ENCODE measurements at places on chromosomes 12 and 14.

- DNase-seq: no peak
These were observed 126.8 kb downstream of the TMTC1 start for GRCh38 chr12:29656762-29657538.

DNA sequence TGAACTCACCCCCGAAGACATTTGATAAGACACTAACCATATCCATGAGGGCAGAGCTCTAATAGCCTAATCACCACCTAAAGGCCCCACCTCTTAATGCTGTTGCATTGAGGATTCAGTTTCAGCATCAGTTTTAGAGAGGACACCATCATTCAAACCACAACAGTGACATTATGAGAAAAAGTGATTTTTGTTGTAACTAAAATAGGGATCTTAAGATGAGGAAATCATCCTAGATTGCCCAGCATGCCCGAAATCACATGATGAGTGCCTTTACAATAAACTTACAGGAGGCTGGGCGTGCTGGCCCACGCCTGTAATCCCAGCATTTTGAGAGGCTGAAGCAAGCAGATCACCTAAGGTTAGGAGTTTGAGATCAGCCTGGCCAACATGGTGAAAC is 9.7 kb upstream of the GLT1D1 start:
- no peak for DNase-seq

GRCh38 chr12:30197392-30198057 is 413.8 kb upstream of the TMTC1 start:
- DNase-seq: no peak

GRCh38 chr14:89406941-89407340 is 10.1 kb downstream of the FOXN3 start:
- DNase-seq: no peak

- DNase-seq: no peak
These were observed 74.0 kb upstream of the CDKN3 start for GRCh38 chr14:54322701-54323337.

DNA sequence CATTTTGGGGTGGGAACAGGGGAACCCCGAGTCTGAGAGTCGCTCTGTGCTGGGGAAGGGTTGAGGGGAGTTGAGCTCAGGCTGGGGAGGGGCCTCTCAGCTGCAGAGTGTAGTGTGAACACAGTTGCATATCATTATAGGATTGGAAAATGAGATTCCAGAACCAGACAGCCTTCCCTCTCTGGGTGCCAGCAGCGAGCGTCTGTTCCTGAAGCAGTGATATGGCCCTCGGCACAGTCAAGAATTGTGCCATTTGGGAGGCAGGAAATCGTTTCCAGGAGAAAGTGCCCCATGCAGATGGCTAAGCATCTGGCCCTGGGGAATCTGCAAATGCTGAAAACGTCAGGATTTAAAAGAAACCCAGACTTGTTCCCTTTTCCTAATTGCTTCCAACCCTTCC is 70.4 kb upstream of the SFSWAP start:
- DNase-seq: no peak

- DNase-seq: no peak
These were observed 3.9 kb upstream of the SMARCD1 start for GRCh38 chr12:50081096-50081808.

- DNase-seq: no peak
These were observed 3.5 kb downstream of the LMO3 start for GRCh38 chr12:16602412-16602811.

- no peak for DNase-seq
These were observed 52.5 kb downstream of the NTF3 start for GRCh38 chr12:5484426-5484825.

GRCh38 chr12:115763376-115763775 is 514.1 kb downstream of the MED13L start:
- no peak for DNase-seq

GRCh38 chr14:104685216-104685997 is 4.0 kb upstream of the INF2 start:
- peak; percentile 30 for DNase-seq

DNA sequence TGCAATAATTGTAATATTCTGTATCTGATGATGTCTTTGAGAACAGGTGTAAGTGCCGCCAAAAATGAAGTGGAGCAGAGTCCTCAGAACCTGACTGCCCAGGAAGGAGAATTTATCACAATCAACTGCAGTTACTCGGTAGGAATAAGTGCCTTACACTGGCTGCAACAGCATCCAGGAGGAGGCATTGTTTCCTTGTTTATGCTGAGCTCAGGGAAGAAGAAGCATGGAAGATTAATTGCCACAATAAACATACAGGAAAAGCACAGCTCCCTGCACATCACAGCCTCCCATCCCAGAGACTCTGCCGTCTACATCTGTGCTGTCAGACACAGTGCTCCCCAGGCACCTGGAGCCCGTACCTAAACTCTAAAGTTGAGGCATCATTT is 268.7 kb downstream of the DAD1 start:
- DNase-seq: no peak

GRCh38 chr12:76786986-76787385 is 23.1 kb downstream of the ZDHHC17 start:
- no peak for DNase-seq

DNA sequence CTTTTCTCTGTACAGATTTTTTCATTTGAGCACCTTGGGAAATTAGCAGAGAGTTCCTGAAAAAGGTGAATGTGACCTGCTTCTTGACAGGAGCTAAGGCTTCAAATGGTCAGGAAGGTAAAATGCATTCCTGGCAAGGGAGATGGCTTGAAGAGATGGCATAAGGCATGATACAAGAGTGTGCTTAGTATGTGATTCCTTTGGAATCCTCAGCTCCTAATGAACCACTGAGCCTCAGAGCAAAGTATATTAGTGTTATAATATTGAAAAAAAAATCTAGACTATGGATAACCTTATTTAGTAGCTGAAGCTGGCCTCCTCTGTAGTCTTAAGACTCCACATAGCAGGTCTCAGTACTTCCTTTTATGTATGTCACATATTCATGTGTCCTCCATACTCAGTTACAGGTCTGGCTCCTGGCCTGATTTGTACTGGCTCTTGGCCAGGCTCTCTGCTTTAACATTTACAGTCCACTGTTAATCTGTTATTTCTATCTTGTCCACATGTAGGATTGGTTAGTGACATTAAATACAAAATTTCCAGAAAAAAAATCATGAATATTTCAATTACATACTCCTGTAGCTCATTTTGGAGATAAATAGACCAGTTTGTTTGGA is 17.9 kb downstream of the TOGARAM1 start:
- no peak for DNase-seq

GRCh38 chr12:3636328-3636727 is 116.6 kb downstream of the CRACR2A start:
- no peak for DNase-seq

- no peak for DNase-seq
These were observed 3.5 kb downstream of the RPS6KL1 start for GRCh38 chr14:74919421-74920165.

GRCh38 chr12:1059162-1059561 is 68.1 kb downstream of the ERC1 start:
- no peak for DNase-seq

GRCh38 chr12:40557980-40558379 is 134.3 kb upstream of the CNTN1 start:
- DNase-seq: no peak

DNA sequence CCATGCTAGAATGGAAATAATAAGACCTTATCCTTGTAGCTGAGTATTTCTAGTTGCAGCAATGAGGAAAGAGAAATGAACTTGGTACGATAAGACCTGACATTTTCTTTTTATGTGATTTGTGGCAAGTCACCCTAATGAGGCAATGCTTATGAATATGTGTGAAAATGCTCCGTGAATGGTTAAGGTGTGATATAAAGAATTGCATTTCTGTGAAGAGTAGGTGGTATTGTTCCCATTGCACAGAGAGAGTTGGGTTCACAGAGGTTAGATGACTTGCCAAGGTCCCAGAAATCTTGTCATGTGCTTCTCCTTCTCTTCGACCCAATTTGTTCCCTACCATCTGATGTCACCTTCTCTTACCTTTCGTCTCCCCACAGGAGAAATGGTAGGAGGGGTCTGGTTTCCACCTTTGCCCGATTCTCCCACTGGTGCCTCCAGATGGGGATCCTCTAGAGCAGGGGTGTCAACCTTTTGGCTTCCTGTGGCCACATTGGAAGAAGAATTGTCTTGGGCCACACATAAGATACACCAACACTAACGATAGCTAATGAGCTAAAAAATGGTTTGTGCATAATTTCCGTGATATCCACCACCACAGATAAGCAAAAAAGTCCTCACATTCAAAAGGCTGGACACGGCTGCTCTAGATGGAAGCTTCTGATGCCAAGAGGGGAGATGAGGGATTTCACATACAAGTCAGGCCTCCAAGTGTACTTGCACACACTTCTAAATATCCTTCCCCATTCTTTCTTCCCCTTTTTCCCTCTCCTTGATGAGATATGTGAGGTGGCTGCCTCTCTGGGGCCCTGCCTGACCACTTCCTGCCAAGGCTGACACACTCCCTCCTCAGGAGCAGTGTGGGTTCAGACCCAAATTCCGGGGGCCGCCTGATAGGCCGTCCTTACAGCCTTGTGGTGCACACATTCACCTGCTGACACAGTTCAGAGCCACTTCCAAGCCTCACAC is 96.1 kb downstream of the PLXNC1 start:
- DNase-seq: peak; percentile 65

DNA sequence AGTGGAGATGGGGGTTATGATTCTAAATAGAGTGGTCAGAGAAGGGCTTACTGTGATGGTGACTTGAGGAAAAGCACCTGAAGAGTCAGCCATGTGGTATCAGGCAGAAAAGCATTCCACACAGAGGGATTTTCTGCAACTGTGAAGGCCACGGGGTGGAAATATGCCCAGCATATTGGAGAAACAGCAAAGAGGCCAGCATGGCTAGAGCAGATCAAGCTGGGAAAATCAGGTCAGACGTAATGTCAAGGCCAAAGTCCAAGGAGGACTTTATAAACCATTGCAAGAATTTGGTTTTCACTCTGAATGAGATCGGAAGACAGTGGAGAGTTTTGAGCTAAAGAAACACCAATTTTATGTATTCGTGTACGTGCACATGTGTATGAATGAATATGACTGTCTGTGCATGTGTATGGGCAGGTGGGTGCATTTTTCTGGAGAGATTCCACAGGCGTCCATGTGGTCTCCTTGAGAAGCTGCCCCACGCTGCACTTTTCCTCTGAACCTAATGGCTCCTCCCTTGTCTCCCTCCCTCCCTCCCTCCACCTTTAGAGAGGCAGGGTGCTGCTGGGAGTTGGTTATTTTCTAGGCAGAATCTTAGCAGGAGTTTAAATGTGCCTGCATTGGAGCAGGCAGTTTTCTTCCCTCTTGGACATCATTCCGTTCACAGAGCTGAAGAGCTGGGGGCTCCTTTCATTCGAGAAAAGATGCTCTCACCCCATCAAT is 97.4 kb upstream of the PPP4R3A start:
- DNase-seq: no peak

- no peak for DNase-seq
These were observed 23.6 kb upstream of the MLXIP start for GRCh38 chr12:122054842-122055520.

- no peak for DNase-seq
These were observed 409.2 kb upstream of the TMPO start for GRCh38 chr12:98106031-98106683.

- DNase-seq: no peak
These were observed 360.0 kb upstream of the SFSWAP start for GRCh38 chr12:131350943-131351318.

GRCh38 chr12:5008661-5009060 is 35.0 kb upstream of the KCNA5 start:
- no peak for DNase-seq

GRCh38 chr14:69096781-69097475 is 56.0 kb downstream of the DCAF5 start:
- no peak for DNase-seq

GRCh38 chr14:31216359-31216758 is 8.8 kb upstream of the HECTD1 start:
- DNase-seq: no peak

DNA sequence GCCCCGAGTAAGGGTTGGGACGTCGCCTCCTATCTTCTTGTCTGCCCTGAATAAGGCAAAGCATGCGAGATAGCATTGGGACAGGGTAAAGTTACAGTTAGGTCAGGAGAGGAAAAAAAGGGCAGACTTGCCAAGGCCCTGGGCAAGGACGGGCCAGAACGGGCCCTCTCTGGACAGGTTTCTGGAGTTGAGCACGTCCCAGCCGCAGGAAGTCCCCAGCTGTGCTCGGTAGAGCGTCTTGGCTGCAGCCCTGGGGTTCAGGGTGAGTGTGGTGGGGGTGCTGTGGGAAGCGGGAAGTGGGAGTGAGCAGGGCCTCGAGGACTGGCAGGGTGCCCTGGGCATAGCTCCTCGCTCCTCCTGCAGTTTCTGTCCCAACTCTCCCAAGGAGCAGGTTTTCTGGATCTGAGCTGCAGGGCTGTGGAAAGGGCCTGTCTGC is 5.4 kb downstream of the RPS6KL1 start:
- DNase-seq: no peak

DNA sequence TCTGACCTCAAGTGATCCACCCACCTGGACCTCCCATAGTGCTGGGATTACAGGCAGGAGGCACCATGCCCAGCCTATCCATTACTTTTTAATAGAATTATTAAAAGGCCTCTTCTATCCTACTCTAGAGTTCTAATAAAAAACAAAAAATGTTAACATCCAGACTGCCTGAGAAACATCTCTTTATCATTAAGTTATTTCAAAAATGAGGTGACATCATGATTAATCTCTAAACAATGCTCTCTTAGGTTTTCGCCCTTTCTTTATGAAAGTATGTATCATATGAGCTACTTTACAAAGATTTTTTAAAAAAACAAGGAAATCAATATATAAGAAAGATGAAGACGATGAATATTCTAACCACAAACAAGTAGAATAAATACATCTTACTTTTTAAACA is 52.6 kb downstream of the FGD6 start:
- DNase-seq: no peak

- DNase-seq: no peak
These were observed 154.0 kb downstream of the NDUFA12 start for GRCh38 chr12:94849411-94849976.

GRCh38 chr14:51884086-51884927 is 23.9 kb downstream of the GNG2 start:
- DNase-seq: no peak

GRCh38 chr12:51973560-51973959 is 22.1 kb downstream of the ACVR1B start:
- no peak for DNase-seq

DNA sequence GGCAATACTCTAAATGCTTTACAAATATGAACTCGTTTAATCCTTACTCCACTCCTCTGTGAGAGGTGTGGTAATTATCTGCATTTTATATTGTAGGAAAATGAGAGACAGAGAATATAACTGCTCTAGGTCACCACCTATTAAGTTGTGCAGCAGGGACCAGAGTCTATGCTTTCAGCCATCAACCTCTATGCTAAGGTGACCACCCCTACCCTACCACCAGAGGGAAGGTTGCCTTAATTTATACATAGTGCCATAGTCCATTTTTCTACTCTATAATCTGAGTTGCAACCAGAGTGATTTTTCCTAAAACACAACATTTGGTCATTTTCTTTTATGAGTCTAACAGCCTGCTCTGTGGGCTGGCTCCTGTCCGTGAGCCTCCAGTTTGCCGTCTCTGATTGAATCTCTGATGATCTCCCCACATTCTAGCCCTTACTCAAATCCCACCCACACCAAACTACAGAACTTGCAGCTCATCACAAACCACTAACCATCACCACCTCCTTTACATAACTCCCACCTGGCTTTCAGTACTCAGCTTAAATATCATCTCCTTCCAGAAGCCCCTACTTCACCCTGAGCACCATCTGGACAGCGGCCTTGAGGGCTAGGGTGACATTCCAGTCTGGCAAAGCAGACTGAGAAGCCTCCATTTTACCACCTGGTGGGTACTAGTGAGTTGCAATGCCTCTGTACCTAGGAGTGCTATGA is 126.6 kb downstream of the PPM1H start:
- DNase-seq: peak; percentile 21

Measured in activated CD4-positive, alpha-beta T cell treated with anti-CD3 and anti-CD28 coated beads for 48 hours (primary cell).